ENCODE measurements at places on chromosomes 5 and 9.
A peak's percentile ranks its signal among the peaks of the same experiment; 100 is the strongest.

DNA sequence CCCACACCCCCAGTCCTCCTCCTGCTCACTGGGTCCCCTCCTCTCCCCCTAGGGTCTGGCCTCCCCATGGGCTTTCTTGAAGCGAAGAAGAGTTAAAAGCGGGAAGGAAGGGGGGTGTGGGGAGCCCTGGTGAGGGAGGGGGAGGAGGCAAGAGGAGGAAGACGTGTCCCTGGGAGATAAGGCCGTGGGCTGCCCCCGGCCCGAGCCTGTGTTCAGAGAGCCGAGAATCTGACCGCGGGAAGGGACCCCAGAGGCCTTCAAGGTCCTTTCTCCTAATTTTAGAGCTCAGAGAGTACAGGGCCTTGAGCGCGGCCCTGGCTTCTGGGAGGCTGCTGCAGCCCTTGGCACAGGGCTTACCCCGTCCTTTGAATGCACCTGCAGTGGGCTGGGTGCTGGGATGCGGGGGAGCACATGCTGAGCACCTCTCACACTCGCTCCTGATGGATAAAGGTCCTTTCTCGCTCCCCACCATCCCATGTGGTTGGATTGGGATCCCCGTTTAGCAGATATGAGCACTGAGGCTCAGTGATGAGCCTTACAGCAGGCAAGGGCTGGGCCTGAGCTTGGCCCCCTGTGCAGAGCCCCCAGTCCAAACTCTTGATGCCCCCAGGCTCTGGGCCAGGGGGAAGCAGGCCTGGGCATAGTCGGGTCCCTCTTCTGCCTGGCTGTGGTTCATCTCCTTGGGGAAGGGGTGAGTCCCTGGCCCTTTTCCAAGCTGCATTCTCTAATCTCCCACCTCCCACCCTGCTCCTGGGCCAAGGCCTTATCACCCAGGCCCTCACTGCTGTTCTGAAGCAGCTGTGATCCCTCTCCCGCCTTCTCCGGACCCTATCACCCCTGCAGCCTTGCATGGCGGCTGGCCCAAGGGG lies 5.9 kb downstream of the GFI1B start:
- no peak for DNase-seq

GRCh38 chr9:33851301-33851700 lies 34.3 kb downstream of the UBE2R2 start:
- no peak for DNase-seq

DNA sequence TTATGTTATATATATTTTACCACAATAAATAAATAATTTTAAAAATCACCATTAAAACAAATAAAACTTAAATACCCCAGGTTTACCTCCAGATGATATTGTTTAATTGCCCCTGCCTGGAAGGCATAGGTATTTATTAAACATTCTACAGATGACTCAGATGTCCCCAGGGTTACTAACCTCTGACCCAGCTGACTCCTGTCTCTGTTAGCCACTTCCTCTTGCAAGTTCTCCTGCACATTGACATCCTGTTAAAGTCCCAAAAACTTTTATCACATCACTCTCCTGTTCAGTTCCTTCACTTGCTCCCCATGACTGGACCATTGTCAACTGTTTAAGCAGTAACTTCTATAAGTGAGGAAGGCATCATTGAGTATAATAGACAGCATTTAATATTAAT lies 37.0 kb upstream of the RAB3C start:
- DNase-seq, result no peak

DNA sequence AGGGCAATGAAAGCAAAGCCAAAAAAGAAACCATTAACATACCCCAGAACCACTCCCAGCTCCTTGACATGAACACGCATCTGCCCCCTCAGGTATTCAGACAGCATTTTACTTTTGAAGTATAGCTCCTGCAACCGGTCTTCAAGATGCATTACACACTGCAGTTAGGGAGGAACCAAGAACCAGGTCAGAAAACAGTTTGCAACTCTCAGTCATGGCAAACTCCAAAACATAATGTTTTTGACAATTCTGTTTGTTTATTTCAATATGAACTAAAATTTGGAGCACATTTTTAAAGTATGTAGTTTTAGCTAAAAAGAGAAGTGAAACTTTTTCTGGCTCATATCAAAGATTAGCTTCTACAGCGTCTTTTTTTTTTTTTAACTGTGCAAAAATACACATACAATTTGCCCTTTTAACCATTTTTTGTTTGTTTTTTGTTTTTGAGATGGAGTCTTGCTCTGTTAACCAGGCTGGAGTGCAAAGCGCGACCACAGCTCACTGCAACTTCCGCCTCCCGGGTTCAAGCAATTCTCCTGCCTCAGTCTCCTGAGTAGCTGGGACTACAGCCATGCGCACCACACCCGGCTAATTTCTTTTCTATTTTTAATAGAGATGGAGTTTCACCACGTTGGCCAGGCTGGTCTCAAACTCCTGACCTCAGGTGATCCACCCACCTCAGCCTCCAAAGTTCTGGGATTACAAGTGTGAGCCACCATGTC lies 12.2 kb upstream of the RAPGEF6 start:
- DNase-seq, result no peak

GRCh38 chr5:98771382-98772109 lies 1.9 kb upstream of the RGMB start:
- peak; percentile 35 for DNase-seq

GRCh38 chr5:132250547-132250946 lies 6.9 kb upstream of the PDLIM4 start:
- no peak for DNase-seq

DNA sequence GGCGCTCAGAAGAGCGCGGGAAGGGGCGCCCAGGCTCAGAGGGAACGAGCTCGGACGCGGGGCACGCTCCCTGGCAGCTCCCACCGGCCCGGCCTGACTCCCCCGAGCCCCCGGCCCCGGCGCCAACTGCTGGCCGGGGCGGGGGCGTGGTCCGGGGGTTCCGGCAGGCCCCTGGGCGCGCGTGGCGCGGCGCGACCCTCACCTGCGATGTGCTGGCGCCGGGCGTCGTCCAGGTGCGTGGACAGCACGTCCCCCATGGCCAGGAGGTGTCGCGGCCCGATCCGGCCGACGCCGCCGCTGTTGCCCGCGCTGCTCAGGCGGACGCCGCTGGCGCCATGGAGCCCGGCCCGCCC lies 43.5 kb upstream of the STXBP1 start:
- no peak for DNase-seq

GRCh38 chr9:79946712-79947111 lies 374.9 kb downstream of the TLE4 start:
- DNase-seq, result no peak

- DNase-seq, result no peak
Measured at GRCh38 chr5:96725257-96725656, 63.1 kb downstream of the CAST start.

- no peak for DNase-seq
Measured at GRCh38 chr9:136890661-136891060, 4.3 kb downstream of the TRAF2 start.

DNA sequence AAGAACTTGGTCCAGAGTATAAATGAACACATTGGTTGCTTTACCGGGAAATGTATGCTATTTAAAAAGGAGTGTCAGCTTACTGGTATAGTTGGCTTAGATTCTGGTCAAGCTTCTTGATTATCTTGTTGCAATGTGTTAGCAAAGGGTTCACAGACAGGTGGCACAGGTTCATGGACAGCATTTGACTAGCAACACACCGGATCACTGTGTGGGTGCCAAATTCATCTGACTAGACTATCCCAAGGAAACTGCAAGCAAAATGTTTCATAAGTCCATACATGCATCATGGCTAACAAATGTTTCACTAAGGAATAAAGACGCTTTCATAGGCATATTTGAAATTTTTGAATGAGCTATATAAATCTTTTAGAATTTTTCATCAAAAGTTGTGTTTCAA lies 274.1 kb downstream of the PLK2 start:
- no peak for DNase-seq

DNA sequence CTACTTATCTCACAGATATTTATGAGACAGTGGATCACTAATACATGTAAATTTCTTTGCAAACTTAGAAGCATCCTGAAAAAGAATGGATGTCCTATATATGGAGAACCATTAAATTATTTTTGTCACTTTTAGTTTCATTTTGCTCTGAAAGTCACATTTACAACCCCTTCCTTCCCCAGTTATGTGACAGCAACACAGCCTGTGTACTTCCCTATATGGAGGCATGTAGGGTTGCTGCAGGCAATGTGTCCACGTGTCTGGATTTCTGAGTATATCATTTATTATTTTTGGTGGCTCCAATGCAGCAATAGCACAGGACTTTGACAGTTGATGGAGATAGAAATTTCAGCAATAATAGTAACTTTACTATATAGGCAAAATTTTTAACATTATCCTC lies 156.4 kb downstream of the ST8SIA4 start:
- no peak for DNase-seq

DNA sequence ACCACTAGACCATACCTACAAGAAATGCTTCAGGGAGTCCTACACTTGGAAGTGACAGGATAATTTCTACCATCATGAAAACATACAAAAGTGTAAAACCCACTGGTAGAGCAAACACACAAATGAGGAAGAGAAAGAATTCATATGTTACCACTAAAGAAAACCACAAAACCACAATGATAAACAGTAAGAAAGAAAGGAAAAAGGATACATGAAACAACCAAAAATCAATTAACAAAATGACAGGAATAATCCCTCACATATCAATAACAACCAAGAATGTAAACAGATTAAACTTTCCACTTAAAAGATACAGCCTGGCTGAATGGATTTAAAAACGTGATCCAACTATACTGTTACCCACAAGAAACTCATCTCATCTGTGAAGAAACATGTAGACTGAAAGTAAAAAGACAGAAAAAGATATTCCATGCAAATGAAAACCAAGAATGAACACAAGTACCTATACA lies 83.4 kb downstream of the LPAR1 start:
- no peak for DNase-seq

- DNase-seq, result no peak
Measured at GRCh38 chr5:146018514-146019375, 82.4 kb downstream of the SH3RF2 start.

DNA sequence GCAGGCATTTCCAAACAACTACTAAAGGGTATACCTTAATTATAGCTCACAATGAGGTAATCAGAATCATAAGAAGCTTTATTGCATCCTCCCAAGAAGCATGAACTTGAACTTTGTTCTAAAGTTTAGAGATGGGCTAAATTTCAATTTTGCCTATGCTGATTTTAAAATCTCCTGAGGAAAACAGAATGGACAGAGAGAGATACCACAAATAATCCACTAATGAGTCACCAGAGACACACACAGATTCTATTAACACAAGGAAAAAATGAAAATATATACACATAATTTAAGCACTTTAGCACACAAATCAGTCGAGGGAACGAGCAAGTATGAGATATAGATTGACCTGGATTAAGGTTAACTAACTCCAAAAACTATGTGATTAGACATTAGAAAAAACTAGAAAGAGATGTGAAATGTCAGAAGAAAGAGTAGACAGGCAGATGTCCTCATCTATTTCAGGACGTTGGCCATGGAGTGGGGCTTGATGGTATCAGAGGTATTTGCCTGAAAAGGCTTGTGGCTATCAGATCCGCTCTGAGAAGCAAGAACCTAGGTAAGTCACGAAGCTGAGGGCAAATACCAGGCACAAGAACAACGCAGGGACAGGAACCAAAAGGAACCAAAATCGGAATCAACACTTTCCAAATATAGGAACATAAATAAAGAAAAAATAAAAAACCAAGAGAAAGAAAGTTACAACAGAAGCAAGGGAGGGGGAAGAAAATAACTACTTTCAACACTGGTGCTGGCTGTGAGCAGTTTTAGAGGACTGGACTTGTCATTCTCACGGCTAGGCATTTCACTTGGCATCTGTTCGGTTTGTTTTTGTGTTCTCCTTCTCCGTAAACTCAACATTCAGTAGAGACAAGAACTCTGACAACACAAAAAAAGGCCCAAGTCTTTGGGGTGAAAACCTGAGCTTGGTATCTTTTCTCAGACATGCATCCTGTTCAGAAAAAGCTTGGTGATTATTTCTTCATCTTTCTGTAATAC lies 294.6 kb upstream of the PUM3 start:
- DNase-seq, result no peak

- peak; percentile 43 for DNase-seq
Measured at GRCh38 chr5:172133359-172134029, 54.5 kb downstream of the STK10 start.

- DNase-seq, result no peak
Measured at GRCh38 chr5:6843821-6844220, 130.6 kb downstream of the TENT4A start.

DNA sequence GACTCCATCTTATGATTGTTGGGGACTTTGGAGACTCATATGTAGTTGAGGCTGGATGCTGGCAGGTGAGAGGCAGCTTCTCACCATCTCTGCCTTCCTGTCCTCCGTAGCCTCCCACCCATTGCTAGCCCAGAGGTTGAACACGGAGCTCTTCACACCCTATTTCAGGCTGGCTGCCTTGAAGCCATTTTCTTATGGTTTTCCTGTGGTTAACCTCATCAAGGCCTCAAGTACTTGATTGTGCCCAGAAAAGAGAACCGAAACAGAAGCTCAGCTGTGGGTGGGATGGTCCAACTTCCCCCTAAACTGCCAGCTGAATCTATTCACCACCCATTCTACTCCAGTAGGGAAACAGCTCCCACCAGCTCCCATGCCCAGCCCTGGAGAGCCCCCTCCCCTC lies 102.9 kb downstream of the LIFR start:
- no peak for DNase-seq

- DNase-seq, result no peak
Measured at GRCh38 chr9:127166111-127166510, 43.7 kb upstream of the ANGPTL2 start.

DNA sequence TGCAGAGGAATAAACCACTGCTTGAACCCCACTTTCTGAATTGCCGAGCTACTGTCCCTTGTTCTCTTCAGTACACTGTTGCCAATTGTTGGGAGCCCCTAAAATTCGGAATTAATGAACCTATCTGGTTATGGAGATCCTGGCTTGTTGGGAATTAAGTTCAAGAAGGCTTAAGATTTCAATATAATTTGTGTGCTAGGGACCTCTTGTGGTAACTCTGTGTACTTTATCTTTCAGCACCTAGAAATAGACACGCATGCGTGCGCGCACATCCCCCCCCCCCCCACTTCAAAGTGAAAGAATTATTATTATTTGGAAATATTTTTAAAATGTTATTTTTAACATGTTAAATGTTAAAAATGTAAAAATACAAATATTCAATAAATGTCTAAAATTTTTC lies 53.3 kb upstream of the FAM169A start:
- no peak for DNase-seq

DNA sequence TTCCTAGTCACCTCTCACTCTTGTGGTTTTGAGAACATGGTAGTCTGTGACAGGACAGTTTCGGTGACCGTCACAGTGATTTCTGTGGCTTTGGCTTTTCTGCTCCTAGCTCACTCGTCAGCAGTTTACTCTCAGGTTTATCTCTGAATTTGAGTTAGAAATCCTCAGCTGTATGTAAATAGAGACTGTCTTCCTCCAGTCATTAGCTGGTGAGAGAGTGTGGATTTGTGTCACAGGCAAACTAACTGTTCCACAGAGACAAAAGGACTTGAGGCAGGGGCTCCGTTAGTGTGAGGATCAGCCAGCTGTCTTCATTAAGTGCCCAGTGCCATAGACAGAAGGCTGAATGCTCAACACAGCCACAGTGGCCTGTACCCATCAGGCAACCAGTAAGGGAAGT lies 131.4 kb downstream of the CD180 start:
- DNase-seq, result no peak

DNA sequence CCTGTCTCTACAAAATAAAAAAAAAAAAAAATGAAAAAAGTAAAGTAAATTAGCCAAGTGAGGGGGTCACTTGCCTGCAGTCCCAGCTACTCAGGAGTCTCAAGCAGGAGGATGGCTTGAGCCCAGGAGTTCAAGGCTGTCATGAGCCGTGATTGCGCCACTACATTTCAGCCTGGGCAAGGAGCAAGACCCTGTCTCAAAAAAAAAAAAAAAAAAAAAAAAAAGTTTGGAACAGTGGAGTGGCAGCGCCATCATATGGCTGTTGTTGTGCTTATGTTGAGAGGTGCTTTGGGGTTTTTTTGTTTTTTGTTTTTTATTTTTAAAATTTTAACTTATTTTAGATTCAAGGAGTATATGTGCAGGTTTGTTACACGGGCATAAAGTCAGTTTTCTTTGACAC lies 3.6 kb downstream of the BRIX1 start:
- DNase-seq, result no peak

All from stimulated activated CD8-positive, alpha-beta memory T cell treated with anti-CD3 and anti-CD28 coated beads, Interleukin-4, amount 100 ng/mL, for 4 hours (primary cell).